ENCODE measurements at places on chromosomes 3 and 15.

GRCh38 chr15:64013179-64014062 is 32.9 kb downstream of the DAPK2 start:
- no peak for DNase-seq

- no peak for DNase-seq
These were observed 458.1 kb downstream of the TBL1XR1 start for GRCh38 chr3:176739159-176739558.

DNA sequence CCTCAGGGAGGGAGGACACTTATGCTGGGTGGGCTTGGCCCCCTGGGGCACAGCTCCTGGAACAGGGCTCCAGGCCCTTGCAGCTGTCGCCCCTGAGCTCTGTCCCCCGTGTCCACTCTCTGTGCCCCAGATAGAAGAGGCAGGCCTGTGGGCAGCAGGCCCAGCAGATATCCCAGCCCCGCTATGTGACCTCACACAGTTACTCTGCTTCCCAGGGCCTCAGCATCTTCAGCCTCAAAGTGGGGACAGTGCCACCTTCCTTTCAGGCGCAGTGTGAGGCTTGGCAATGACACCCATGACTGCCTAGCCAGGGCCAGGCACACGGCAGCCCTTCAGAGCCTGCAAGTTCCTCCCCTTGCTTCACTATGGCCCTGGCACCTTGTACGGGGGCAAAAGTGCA is 98.4 kb downstream of the IQSEC1 start:
- no peak for DNase-seq

- no peak for DNase-seq
These were observed 315.1 kb upstream of the CBLB start for GRCh38 chr3:106183762-106184391.

DNA sequence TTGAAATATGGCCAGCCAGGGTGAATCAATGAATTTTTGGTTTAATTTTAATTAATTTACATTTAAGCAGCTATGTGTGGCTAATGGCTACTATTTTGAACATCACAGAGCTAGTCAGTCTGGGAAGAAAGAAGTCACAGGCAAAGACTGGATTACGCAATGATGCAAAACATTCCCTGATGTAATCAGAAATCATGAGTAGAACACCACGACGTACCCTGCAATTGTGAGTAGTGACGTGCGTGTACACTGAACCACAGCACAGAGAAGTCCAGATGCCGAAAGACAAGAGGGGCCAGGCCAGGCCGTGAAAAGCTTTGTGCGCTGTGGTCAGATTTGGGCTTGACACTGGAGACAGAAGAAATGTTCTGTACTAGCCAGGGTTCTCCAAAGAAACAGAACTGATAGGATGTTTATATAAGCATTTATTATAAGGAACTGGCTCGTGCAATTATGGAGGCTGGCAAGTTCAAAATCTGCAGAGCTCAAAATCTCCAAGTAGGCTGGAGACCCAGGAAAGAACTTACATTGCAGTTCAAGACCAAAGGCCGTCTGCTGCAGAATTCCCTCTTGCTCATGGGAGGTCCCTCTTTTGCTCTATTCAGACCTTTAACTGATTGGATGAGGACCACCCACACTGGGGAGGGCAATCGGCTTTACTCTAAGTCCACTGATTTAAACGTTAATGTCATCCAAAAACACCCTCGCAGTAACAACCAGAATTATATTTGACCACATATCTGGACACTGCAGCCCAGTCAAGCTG is 44.6 kb downstream of the SH3BP5 start:
- no peak for DNase-seq

GRCh38 chr15:31352911-31353811 is 26.5 kb downstream of the KLF13 start:
- no peak for DNase-seq

DNA sequence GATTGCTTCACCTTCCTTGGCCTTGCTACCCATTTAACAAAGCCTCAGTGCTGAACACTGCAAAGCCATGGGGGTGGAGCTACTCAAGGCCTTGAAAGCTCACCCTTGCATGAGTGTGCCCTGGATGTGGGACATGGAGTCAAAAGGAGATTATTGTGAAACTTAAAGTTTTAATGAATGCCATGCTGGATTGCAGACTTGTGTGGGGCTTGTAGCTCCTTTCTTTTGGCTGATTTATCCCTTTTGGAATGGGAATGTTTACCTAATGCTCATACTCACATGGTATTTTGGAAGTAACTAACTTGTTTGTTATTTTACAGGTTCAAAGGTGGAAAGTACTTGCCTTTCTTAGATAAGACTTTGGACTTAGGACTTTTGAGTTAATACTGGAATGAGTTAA is 538.5 kb upstream of the NECTIN3 start:
- DNase-seq: no peak

DNA sequence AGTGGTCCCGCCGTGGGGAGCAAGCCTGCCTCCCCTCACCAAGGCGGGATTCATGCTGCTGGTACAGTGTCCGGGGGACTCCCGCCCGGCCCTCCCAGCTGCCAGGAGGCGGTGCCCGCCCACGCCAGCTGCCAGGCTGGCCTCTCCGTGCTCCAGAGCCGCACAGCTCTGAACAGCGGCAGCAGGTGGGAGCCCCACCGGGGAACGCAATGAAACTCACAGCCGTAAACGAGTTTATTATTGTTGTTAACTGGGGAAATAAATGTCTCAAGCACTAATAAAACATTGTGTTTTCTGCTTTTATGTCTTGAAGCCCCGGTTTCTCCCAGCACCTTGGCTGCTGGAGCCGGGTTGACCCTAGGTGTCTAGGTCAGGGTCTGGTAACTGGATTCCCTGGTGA is 317.7 kb upstream of the TLE3 start:
- no peak for DNase-seq

DNA sequence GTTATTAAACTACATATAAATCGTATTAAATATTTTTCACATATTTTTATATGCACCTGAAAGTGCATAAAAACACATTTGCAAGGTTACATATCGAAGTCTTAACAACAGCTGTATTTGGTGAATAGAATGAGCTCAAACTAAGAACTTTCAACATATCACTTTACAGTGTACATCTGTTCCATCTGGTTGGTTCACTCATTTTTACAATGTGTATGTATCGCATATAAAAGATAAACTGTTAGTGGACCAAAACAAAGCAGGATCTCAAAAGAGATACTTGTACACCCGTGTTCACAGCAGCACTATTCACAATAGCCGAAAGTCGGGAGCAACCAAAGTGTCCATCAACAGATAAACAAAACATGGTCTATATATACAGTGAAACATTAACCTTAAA is 55.8 kb downstream of the TBL1XR1 start:
- no peak for DNase-seq

DNA sequence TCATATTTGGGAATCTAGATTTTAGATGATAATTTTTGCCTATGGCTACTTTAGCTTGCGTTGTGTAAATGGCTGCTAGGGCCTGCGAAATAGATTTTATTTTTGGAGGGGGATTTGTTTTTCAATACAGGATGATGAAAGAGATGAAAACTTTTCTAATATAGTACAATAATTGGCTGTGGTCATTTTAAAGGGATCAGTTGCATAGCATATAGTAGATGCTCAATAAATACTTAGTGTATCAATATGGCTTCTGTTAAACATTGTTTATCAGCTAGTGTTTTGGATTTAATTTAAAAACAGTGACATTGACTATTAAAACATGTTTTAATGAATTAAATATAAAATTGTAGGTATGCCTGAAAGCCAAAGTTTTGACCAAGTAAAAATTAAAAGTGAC is 6.9 kb upstream of the CHD2 start:
- no peak for DNase-seq

DNA sequence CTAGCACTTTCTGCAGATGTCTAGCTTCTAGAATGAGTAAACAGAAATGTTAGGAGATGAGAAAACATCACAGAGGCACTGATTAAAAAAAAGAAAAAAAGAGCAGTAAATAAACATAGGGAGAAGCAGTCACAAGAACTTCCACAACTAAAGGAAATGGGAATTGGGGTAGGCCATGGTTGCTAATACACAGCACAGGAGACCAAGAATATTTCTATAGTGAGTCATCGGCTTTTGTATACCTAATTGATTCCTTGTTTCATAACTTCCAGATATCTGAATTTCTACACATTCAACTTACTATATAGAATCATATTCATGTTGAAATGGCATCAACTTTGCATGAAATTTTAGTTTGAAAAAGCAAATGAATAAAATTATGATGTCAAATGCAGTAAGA is 47.3 kb upstream of the TCF12 start:
- DNase-seq: peak; percentile 16

GRCh38 chr15:89444241-89445225 is 51.9 kb downstream of the RHCG start:
- DNase-seq: no peak

- peak; percentile 36 for DNase-seq
These were observed 147.7 kb upstream of the BHLHE40 start for GRCh38 chr3:4831580-4831950.

DNA sequence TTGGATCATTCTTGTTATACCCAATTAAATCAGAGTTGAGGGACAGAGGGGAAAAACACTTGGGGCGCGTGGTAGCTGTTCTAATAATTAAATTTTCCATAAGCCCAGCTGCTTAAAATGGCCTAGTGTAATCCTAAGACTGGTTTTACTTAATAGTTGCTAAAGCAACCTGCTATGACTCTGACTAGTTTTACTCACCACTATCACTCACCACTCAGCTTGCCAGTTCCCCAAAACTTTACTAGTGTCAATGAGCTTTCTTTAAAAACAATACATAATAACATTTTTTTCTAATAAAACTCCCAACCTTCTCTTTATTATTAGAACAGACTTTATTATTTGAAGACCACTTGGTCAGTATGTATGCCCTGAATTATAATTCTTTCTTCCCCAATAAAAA is 49.6 kb downstream of the ECT2 start:
- no peak for DNase-seq

- DNase-seq: no peak
These were observed 7.3 kb downstream of the ZBTB38 start for GRCh38 chr3:141375381-141376301.

DNA sequence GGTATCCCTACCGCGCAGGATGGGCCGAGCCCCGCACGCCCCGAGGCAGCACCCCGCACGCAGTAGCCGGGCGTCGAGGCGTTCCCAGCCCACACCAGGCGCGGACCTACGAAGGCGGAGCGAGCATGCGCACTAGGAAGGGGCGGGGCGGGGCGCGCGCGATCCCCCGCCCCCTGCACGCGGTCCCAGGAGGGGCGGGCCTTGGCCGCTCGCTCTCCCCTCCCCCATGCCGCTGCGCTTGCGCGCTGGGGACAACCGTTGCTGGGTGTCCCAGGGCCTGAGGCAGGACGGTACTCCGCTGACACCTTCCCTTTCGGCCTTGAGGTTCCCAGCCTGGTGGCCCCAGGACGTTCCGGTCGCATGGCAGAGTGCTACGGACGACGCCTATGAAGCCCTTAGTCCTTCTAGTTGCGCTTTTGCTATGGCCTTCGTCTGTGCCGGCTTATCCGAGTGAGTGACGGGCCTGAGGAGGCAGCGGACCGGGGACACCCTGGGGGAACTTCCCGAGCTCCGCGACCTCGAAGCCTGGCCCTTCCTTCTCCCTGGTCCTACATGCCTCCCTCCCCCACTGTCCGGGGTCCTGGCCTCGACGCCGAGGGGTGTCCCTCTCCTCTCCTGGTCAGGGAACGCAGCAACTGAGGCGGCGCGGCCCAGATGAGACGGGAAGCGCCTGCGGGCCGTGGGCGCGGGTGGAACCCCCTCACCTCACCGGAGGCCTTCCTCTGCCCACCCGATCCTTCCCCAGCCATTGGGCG is at the start of gene SPESP1:
Gene SPESP1 (plus strand): TSS at position 258 of the 755 bp plus-strand sequence. CDS start 129 bp downstream, at position 387.
- no peak for DNase-seq

DNA sequence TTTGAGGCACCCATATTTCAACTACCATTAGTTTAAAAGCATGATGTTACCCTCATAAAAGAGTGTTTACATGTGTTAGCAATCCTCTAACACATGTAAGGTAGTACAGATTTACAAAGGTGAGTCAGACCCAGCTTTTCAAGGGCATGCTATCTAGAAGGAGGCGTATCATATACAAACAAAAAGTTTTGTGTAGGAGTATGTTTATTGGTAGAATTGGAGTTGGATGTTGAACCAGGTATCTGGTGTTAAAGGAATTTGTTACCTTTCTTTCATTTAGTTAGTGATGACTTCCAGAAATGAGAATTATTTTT is 2.4 kb downstream of the HACD3 start:
- DNase-seq: no peak

GRCh38 chr3:154967090-154967489 is 113.0 kb upstream of the MME start:
- no peak for DNase-seq

DNA sequence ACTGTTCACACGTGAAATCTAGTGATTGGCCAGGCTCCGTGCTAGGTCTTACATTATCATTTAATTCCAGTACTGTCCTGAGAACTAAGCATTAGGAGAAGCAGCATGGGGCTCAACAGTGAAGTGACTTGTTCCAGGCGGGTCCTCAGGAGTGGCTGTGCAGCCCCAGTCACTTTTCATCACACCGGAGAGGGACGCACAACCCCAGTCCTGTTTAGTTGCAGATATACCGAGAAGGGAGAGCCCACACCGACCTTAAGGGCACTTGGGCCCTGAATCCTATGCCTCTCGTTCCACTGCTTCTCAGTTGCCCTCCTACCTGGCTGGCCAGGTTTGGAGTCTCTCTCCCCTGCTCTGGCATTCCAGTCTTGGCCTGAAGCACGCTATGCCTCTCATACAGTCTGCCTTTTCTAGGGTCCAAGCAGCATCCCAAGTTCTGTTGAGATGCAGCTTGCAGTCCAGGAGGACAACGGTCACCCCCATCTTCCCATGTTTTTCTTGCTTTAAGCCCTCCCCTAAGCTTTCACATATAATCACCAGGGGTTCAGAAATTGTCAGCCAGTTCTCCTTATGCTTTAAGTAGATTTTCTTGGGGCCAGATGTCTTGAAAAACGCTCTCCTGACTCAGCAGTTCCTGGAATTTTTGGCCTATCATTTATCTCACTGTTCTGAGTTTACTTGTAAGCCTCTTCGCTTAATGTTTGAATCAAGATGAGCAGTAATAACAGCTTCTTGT is 10.1 kb downstream of the FAM131A start:
- no peak for DNase-seq

DNA sequence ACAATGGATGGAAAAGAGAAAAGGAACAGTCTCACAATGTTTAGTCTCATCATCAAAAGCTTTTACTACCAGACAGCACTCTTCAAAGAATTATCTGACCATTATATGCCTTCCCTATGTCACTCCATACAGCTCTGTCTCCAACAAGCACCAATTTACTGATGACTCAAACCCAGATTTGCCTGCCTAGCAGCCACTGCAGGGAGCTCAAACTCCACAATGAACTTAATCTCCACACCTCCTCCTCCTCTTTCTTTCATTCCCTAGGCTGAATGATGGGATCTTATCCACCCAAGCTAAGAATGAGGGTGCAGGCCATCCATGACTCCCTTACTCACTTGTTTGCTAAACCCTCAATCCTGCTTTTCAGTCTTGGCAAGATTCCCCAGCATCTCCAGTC is 45.5 kb downstream of the NBEAL2 start:
- DNase-seq: no peak

DNA sequence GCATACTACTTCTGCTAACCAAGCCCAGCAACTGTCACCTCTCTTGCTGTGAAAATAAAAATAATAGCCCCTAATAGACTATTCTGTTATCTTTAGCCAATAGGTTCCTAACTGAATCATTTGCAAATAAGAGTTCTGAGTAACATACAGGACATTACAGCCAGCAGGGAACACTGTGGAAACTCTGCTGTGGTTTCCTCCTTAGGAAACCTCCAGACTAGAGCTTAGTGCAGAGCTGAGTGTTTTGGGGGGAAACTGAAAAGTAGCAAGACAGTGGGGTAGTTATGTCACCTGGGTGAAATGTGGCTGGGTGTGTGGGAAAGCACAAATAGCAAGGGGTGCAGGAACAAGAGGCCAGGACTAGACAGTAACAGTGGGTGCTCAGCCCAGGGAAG is 32.4 kb downstream of the DZIP1L start:
- no peak for DNase-seq
